ENCODE measurements at places on chromosomes 12 and 14.

GRCh38 chr12:123945287-123946151, 27.1 kb downstream of the CCDC92 start:
- DNase-seq = no peak

DNA sequence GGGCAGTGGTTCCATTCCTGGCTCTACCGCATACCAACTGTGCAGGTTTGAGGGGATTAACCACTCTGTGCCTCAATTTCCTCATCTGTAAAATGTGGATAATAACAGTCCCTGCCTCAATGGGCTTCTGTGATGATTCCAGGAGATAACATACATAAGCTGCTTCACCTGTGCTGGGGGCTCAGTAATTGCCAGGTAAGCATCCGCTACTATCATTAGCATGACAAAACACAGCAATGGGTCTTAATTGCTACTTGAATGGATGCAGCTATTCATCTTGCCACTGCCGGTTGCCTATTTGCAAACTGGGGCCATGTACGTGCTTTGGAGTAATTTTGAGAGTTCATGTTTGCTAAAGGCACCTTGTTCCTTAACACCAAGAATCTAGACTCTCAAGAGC, 132.6 kb downstream of the TMEM132D start:
- no peak for DNase-seq

DNA sequence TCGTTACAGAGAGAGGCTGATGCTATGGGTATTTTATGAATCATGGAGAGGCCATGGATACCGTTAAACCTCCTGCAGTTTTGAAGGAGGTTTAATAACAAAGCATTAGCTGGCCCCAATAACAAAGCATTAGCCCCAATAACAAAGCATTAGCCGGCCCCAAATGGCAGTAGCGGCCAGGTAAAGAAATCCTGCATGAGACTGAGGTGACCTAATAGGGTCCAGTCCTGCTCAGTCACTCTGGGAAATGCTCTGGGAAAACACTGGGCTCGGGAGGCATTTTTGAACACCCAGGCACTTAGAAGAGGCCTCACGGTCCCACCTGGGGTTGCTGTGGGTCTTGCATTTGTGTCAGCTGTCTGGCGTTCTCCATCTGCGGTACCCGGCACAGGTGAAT, 776 bp upstream of the RIN3 start:
- DNase-seq = no peak

DNA sequence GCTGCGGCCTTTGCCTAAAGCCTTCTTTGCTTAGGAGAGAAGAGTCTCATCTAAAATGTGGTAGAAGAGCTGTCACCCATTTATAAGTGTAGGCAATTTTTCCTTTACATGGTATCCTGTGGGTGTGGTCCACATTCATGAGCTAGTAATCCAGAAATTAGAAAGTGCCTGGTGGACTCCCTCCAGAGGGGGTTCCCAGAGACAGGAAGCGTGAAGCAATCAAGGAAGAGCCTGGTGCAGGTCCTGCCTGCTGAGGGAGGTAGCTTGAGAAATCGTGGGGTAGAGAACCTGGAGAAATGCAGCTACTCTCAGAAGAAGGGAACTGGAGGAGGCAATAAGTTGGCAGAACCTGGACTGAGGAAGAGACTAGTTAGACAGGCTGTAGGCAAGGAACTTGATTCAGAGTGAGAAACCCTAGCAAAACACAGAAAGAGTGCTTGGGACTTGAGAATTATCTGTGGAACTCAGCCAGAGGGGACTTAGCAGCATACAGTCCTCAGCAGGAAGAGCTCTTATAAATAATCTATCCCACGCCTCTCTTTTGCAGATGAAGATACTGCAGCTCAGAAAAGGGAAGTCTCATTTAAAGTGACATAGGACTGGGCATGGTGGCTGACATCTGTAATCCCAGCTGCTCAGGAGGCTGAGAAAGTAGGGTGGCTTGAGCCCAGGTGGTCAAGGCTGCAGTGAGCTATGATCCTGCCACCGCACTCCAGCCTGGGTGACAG, 182.4 kb upstream of the CCND2 start:
- no peak for DNase-seq

- DNase-seq = no peak
These were observed 456.9 kb downstream of the EGLN3 start for GRCh38 chr14:33493990-33494389.

DNA sequence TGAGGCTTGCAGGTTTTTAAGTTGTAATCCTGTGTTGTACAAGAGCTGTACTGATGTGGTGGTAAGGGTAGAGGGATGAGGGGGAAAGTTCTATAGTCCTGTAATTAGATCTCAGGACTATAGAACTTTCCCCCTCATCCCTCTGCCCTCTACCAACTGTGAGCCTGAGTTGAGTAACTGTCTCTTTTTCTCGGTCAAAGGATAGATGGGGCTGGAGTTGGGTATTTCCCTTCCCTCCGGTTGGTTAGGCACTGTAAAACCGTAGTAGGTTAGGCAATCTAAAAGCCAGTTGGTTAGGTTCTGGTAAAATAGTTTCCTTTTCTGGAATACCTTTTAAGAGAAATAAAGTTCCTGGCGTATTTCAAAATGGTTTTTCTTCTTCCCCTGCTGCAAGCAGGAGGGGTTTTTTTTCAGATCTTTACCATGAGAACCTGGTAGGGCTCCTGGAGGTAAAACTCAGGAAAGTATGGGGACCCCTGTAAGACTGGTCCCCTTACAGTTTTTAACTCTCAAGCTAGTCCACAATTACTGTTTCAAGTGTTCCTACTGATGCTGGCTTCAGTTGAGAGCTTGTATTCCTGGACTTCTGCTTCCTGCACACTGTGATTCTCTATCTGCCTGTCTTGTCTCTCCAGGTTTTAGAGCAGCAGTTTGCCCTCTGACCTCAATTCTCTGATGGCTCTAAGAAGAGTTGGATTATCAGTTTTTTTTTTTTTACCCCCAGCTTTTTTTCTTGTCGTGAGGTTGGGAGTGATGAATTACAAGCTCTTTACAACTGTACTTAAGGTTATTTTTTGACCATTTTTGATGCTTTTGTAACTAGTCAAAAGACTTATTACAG, 58.7 kb downstream of the FUT8 start:
- DNase-seq = no peak

GRCh38 chr14:38129705-38130104, 78.0 kb upstream of the SSTR1 start:
- no peak for DNase-seq

- DNase-seq = peak; percentile 90
These were observed 104.6 kb downstream of the BICD1 start for GRCh38 chr12:32211066-32211899.

DNA sequence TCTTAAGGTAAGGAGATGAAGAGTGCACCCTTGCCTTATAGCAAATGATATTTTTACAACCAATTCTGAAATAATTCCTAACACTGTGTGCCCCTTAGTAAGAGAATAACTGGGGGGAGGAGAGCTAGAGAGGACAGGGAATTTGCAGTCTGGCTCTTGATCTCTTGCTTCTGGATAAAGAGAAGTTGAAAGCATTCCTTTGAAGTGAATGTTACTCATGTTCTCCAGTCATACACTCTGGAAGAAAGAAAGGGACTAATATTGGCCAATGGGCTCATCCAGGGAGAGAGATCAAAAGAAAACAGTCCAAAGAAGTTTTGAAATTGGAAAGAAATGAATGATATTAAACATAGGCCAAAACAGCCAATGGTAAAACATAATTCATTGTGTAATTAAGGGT, 25.3 kb downstream of the C12orf75 start:
- no peak for DNase-seq

Data from NCI-H1694 treated with DMSO at 0.1 percent for 48 hours (cell line).